ENCODE measurements at places on chromosomes 2 and 18.

- DNase-seq: no peak
Observed at GRCh38 chr2:200376513-200377354, 70.2 kb downstream of the SPATS2L start.

DNA sequence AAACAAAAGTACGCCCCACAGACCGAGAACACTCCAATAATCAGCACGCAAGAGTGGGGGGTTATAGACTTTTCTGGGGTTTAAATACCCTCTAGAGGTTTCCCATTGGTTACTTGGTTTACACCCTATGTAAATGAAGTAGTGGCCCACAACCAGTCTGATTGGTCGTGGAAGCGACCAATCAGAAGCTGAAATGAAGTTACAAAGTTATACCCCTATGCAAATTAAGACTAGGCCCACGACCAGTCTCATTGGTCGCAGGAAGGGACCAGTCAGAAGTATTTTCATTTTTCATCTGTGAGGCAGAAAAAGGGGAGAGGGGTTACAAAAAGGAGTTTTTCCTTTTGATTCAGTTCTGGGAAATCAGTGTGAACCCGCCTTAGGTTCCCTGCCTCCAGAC, 55.3 kb upstream of the YWHAQ start:
- DNase-seq: no peak

DNA sequence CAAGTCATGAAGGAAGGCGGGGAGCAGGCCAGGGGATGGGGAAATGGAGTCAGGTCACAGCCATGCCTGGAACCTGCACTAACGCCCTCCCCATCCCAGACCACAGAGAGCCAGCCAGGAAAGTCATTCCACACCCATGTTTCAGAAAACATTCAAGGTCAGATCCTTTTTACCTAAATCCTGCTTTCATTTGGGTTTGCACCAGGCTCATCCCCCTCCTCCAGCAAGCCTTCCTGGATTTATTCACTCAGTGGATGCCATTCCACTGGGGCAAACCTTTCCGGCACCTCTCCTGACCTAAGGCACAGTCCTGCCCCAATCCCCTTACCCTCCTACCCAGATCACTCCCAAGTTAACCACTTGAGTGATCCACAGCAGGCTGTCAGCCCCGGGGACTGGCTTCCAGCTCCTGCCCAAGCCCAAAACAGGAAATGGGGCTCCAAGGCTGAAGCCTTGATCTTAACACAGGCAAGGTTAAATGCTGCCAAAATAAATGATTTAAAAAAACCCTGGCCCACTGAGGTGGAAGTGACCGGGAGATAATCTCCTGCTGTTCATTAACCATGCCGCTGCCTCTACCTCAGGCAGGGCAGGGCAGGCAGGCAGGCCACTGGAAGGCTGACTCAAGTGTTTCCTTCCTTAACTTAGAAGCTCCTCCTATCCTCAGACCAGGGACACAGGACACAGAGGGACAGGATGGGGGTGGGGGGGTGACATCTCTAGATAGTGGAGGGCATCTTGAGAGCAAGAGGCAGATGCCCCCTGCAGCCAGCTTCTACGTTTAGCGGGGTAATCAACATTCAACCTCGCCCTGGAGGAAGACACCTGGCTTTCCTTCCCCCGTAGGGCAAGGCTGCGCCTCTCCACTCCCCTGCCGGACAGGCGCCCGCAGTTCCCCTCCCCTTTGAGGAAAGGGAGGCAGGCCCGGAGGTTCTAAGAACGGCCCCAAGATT, 1.4 kb downstream of the RAB11FIP5 start:
- DNase-seq: peak; percentile 31

- no peak for DNase-seq
Observed at GRCh38 chr2:35168351-35168750, 1187.2 kb upstream of the CRIM1 start.

- DNase-seq: no peak
Observed at GRCh38 chr2:62014102-62014501, 108.6 kb downstream of the COMMD1 start.

GRCh38 chr18:13871701-13872100, 43.6 kb downstream of the MC2R start:
- DNase-seq: no peak

DNA sequence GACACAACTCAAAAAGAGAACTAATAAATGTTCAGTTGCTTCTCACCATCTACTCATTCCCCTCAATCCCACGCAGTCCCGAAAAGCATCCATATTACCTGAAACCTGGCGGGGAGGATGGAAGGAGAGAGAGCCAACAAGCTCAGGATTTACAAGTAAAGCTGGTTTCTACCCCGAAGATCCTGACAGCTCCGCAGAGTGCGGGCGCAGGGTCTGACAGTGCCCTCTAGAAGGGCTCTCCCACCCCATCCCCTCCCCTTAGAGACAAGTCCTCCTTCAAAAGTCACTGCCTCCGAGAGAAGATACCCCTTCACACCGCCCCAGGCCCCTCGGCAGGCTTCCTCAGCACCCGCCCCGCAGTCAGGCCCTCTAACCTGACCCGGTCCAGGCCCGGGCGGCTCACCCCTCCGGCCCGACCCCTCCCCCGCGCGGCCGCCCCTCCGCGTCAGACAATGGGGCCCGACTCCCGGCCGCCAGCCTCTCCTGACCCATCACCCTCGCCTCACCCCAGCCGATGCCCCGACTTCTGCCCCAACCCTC, 550 bp downstream of the RAB1A start:
- peak; percentile 54 for DNase-seq

DNA sequence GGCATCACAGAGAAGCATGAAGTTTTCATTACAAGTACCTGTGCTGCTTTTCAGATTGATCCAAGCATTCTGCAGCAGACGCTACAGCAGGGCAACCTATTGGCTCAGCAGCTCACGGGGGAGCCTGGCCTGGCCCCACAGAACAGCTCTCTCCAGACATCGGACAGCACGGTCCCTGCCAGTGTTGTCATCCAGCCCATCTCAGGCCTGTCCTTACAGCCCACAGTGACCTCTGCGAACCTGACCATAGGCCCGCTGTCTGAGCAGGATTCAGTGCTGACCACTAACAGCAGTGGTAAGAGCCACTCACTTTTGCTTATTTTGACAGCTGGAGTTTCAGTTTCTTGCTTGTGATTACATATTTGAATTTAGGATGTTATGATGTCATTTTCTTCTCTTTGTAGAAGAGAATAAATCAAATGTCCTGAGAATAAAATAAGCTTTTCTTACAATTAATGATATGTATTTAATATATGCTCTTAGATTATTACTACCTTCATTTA, 104.9 kb downstream of the ZNF236 start:
- no peak for DNase-seq

DNA sequence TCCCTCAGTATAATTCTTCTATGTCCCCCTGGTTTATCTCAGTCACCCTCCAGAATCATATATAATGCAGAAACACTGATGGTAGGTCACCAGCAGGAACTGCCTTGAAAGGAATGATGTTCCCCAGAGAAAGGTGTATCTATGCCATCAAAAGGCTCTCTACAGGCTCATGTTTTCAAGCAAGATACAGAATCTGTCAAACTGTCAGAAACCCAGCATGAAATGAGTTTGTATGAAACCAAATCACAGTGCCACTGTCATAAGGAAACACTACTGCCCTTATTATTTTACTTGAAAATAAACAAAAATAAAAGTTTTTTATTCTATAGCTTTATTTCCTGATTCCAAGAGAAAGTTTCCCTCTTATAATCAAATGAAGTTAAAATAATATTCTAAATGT, 1064.5 kb upstream of the DDX18 start:
- DNase-seq: no peak

DNA sequence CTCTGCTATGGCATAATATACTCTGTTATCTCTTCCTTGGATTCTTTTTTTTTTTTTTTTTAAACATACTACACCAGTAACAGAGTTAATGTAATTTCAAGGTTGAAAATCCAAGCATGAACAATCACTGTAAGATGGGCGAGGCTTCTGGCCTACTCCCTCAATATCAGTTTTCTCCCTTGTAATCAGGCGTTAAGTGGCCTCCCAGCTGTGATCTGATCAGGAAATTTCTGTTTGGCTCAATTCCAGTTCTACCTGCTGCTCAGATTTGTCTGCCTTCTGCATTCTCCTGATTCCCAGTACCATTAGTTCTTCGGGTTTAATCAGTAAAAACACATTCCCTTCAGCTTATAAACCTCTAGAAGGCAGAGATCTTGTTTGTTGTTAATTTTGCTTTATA, 18.6 kb downstream of the PRKD3 start:
- DNase-seq: no peak

DNA sequence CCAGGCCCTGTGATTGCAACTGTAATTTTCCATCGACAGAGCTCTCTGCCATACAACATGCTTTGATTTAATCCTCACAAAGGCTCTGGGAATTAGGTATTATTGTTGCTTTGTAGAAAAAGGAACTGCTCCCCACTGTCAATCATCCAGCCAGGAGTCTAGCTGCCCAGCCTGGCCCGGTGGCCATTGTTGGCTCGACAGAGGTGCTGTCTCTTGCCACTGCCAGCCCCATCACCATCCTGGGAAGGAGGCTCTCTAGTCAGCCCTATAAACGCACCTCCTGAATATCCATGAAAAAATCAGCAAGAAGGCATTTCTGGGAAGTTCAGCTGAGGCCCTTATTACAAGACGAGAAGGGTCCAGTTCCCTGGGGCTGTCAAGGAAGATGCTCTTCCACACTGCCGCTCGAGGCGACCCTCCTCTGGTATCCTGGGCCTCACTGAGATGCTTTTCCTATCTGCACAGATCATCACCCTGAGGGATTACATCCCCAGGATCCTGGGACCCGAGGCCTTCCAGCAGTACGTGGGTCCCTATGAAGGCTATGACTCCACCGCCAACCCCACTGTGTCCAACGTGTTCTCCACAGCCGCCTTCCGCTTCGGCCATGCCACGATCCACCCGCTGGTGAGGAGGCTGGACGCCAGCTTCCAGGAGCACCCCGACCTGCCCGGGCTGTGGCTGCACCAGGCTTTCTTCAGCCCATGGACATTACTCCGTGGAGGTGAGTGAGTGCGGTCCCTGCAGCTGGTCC, 71.0 kb downstream of the TPO start:
- no peak for DNase-seq

GRCh38 chr2:14626873-14627272, 5.6 kb upstream of the LRATD1 start:
- DNase-seq: no peak

GRCh38 chr2:111691164-111691875, 192.7 kb downstream of the ANAPC1 start:
- DNase-seq: no peak

DNA sequence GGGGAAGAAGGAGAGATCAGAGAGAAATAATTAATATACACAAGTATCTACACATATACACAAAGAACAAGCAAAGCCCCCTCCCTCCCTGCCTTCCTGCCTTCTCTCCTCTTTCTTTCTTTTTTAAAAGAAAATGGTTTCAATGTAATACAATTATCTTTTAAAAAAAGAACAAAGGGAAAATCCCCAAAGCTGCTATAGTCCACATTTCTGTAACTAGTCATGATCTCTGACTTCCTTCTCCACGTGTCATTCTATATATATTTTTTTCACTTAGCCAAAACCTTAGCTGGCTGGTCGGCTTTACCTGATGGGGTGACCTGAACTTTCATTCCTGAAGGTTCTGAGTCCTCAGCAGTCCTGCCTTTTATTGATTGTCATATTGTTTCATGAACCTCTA, 44.3 kb downstream of the MAP3K20 start:
- no peak for DNase-seq

GRCh38 chr2:223486751-223487150, 115.4 kb downstream of the SCG2 start:
- no peak for DNase-seq

DNA sequence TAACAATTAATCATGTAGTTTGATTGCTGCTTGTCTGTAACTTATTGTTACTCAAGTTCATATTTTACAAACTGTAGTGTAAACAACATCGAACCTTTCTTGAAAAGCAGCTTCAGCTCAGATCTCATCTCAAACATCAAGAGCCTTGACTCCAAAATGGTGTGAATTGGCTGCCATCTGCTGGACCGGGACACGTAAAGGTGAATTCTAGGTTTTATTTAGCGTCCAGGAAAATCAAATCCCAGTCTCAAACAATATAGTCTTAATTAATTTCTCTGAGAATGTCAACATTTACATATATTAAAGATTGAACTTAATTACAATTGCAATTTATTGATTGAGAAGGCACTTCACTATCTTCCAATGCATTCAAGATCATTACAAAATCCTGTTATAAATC, 453.0 kb downstream of the GALR1 start:
- peak; percentile 20 for DNase-seq

DNA sequence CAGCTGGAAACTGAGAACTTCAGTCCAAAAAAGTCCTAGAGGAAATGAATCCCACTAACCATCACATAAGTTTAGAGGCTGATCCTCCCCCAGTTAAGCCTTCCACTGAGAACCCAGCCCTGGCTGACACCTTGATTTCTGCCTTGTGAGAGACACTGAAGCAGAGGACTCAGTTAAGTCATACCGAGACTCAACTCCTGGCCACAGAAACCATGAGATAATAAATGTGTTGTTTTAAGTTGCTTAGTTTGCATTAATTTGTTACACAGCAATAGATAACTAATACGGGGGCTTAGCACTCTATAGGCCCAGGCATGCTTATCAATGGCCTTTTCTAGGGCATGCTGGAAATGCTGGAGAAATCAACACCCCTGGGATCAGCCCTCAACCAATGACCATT, 3.4 kb upstream of the ADD2 start:
- DNase-seq: no peak

All from retina (tissue), 1 donor.